ENCODE measurements at places on chromosomes 2 and 18.

DNA sequence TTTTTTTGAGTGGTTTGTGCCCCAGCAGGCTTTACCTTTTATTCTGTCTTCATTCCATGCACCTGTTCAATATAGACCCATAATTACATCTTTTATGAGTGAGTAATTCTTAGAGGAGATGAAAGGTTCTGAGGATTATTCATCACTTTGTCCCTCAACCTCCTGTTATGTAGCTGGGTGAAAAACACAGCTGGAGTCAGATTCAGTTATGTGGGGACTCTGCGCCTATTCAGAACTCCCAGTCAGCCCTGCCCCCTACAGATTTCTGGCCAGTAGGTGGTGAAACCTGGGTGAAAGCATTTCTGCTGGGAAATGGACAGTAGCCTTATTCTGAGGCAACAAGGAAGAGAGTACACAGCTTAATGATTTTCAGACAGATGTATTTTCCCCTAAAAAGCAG lies 107.8 kb downstream of the MGAT5 start:
- no peak for DNase-seq

DNA sequence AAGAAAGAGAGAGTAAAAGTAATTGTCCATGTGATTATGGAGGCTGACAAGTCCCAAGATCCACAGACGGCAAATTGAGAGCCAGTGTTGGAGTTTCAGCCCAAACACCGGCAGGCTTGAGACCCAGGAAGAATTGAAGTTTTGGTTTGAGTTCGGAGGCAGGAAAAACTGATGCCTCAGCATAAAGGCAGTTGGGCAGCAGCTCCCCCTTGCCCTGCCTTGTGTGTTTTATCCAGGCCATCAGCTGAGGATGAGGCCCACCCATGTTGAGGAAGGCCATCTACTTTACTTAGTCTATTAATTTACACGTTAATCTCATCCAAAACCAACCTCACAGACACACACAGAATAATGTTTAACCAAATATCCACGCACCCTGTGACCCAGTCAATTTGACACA lies 64.6 kb upstream of the SERPINE2 start:
- no peak for DNase-seq

DNA sequence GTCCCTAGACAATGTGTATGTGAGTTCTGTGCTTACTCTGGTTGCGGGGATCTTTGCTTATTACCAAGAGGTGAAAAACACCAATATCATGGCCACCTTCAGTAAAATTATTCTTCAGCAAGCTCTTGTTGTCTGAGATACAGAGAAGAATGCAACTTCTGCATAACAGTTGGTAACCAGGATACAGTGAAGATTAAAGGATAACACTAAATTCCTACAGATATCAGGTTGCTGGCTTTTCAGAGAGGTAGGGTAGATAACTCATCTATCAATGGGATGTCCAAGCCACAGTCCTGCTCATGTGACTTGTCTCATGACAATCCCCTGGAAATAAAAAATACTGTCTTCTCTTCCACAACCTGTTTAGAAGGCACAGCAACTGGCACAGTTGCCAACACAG lies 308.5 kb downstream of the TNS1 start:
- no peak for DNase-seq

GRCh38 chr2:241882091-241882625 lies 12.6 kb downstream of the RTP5 start:
- no peak for DNase-seq

DNA sequence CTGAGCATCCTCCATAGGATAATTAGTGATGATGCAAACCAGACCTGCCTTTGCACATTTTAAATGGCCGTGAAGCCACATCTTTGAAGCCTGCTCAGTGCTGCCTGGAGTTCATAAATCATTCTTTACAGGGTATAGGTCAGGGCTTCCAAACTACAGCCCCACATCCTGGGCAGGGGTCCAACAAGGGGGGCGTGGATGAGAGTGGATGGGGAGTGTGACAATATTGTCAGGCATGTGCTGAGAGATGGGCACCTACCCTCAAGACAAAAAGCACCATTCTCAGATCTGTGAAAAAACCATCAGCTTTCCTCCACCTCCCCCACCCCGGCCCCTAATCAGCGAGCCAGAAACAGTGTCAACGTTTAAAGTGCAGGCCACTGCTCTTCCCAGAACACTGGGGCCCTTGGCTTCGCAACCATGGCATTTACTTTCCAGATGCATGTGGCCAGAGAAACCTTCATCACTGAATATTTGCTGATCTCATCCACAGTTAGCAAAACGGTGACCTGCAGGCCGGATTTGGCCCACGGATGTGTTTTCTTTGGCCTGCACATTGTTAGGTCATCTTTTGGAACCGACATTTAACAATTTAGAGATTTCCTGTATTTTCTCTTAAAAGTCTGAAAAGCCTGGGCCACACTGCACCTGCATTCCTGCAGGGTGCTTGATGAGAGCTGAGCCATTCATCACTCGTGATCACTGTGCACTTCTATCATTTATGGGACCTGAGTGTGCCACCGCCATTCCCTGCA lies 130.7 kb downstream of the ANKRD44 start:
- DNase-seq, result peak; percentile 11

DNA sequence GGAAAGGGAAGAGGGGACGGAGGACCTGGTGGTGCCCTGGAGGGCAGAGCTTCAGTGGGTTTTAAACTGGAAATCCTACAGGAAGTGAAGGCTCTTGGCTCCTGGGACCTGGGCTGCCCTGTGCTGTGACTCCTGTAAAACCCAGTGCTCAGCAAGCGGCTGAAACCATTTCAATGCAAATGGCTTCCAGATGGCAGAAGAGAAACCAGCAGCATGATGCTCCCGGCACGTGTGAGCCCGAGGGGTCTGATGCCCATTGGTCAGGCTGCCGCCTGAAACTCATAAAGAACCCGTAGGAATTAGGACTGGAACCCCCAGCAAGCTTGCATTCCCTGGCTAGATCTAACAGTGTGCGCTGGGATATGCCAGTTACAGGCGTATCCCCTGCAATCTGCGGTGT lies 109.2 kb upstream of the THOC1 start:
- no peak for DNase-seq

DNA sequence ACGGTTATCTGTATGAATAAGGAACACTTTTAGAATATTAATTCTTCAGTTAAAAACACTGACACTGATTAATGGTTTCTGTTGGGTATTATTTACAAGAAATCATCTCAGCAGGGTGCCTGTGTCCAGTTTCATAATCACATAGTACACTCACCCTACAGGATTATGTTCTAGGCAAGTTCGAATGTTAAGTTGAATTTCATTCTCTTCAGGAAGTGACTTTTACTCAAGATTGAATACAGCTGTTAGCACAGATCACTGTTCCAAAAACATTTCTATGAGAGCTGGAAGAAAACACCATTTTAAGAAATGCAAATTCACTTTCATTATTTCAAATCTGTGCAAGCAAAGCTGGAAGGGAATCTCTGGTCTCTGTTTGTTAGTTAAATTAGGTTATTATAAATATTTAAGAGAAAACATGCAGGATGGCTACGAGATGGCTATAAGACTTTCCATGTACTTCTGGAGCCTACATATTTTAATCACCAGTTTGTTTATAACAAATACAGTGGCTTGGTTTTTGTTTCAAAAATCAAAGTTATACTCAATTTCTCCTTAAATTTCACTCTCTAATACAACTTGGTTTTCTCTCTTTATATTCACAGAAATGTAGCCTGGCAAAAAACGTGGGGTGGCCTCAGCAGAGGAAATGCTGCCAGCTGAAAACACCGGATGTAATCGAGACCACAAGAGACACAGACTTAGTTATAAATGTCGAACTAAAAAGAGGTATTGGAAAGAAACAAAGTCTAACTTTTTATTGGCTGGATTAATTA lies 65.8 kb downstream of the RBMS1 start:
- no peak for DNase-seq

DNA sequence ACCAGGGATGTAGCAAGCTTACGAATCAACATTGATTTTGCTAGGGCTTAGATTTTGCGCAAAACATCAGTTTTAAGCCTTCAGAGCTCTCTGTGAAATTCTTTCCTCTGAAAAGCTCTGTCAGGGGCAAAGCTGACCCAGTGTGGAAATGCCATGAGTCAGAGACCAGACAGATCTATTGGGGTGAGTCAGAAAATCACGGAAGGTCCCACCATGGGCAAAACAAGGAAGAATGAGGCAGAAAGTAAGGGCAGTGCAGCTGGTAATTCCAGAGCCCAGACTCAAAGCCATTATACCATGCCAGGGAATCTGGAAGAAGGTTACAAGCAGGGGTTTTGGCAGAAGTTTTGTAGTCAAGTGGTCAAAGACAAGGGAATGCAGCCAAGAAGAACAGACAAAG lies 256.6 kb upstream of the CTAGE1 start:
- DNase-seq, result peak; percentile 36

Measured in A549 (cell line).